ENCODE measurements at places on chromosomes 13 and 19.
A peak's percentile ranks its signal among the peaks of the same experiment; 100 is the strongest.

- no peak for DNase-seq
Observed at GRCh38 chr19:33646306-33646705, 24.6 kb downstream of the CHST8 start.

DNA sequence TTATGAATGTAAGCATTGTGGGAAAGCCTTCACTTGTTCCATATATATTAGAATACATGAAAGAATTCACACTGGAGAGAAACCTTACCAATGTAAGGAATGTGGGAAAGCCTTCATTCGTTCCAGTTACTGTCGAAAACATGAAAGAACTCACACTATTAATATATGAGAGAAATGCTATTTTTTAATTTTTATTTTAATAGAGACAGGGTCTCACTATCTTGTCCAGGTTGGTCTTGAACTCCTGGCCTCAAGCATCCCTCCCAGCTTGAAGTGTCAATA lies 7.0 kb upstream of the ZNF440 start:
- DNase-seq = no peak

- DNase-seq = no peak
Observed at GRCh38 chr19:33332248-33332647, 29.9 kb upstream of the CEBPA start.

DNA sequence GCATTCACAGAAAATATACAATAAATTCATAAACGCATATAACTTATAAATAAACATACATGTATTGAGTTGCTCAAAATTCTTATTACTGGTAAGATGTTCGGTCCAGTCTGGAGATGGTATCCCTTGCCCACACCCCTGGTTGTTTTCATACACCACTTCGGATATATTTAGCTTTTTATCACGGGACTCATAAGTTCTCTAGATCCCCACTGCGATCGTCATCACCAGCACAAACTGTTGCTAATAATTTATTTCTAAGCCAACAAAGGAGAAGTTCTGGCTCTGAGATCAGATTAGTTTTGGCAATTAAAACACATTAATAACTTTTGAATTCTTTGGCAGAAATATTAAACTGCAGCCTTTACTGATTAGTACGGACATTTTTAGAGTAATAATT lies 23.0 kb upstream of the SGCG start:
- DNase-seq = no peak

- no peak for DNase-seq
Observed at GRCh38 chr13:113917096-113917495, 53.2 kb upstream of the GAS6 start.

DNA sequence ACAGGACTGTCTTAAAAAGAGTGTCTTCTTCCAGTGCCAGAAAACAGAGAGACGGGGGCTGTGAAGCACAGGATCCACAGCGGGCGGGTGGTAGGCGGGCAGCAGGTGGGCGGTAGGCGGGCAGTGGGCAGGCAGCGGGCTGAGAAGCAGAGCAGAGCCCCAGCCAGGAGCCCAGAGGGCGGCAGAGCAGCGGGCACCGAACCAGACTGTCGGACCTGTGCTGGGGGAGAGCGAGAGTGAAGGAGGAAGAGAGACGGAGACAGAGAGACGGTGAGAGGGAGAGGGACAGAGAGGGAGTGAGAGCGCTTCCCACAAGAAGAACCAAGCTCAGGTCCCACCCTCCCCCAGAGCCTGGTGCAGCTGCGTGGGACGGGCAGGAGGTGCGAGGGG lies 30.3 kb downstream of the RASA3 start:
- DNase-seq = no peak

DNA sequence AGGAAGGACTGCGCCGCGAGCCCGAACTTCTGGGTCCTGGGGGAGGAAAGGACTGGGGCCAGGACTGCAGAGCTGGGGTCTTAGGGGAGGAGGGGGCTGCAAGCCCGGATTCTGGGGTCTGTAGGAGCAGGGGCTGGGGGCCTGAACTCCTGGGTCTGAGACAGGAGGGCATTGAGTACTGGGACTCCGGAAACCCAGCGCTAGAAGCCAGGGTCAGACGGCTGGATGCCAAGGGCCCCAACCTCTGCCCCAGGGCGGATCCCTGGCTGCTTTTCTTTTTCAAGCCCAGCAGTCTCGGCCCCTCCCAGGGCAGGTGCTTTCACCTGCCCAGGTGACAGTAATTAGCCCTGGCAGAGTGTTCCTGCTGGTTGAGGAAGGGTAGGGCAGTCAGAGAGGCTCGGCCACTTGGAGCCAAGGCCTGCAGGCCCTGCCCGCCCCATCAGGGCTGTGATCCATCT lies 2.3 kb downstream of the MYH14 start:
- no peak for DNase-seq

GRCh38 chr13:26813980-26814348 lies 53.4 kb upstream of the GPR12 start:
- DNase-seq = no peak

DNA sequence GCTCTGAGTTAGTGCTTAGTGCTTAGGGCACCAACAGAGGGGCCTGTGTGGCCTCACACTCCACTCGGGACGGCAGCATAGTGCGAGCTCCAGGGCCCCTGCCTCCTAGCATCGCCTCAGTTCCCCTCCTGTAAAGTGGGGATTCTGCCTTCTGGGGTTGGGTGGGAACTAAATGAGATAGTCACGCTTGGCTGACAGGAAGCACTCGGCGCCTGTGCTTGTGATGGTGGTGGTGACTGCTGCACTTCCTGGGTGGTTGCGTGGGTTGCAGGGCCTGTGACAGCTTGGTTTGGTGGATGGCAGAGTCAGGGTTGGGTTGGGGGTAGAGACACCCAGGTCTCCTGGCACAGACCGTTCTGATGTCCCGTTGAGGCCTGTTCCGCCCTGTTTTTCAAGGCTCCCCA lies 7.7 kb downstream of the PLEKHF1 start:
- peak; percentile 78 for DNase-seq

GRCh38 chr13:106570299-106570852 lies 2.4 kb upstream of the ARGLU1 start:
- DNase-seq = no peak

DNA sequence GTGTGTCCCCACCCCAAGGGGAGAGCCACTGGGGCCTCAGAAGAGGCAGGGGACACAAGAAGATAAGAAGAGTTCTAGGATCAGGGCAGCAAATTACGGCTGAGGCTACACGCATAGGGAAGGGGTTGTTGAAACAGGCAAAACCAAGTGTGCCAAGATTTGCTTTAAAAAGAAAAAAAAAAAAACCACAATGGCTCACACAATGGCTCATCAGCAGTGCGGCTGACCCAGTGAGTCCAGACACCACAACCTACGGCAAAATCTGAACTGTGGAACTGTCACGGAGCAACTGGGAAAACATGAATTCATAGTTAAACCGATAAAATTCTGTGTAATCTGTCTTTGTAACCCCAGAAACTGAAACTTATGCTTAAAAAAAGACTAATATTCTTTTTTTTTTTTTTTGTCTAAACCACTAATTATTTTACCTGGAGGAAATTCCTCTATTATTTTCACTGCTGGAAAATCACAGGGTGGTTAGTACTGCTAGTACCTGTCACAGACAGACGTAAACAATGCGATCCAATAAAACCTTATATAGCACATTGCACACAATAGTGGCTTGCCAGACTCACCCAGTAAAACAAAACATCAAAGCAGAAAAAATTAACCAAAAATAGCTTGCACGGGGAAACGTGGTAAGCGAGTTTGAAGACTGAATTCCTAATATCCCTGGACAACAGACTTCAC lies 325.4 kb upstream of the TSHZ3 start:
- no peak for DNase-seq

DNA sequence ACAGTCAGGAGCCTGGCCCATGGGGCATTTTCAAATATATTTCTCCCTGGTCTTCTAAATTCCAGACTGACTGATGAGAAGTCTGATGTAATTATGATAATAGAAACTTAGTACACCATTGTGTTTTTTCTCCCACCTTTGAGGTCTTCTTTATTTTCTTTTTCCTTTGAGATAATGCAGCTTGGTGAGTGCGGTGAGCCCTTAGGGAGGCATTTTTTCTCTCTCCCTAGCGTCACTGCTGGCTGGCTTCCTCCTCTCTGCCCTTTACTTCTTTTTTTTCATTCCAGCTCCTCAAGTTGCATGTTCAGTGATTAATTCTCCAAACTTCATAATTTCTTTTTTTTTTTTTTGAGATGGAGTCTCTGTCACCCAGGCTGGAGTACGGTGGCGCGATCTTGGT lies 12.8 kb upstream of the CDC42EP5 start:
- DNase-seq = no peak

- DNase-seq = peak; percentile 61
Observed at GRCh38 chr19:51531349-51532315, at the start of gene SIGLEC6. Gene SIGLEC6, minus strand, starts transcription at chr19:51531670. Its CDS starts 22 bp downstream, at chr19:51531648.

DNA sequence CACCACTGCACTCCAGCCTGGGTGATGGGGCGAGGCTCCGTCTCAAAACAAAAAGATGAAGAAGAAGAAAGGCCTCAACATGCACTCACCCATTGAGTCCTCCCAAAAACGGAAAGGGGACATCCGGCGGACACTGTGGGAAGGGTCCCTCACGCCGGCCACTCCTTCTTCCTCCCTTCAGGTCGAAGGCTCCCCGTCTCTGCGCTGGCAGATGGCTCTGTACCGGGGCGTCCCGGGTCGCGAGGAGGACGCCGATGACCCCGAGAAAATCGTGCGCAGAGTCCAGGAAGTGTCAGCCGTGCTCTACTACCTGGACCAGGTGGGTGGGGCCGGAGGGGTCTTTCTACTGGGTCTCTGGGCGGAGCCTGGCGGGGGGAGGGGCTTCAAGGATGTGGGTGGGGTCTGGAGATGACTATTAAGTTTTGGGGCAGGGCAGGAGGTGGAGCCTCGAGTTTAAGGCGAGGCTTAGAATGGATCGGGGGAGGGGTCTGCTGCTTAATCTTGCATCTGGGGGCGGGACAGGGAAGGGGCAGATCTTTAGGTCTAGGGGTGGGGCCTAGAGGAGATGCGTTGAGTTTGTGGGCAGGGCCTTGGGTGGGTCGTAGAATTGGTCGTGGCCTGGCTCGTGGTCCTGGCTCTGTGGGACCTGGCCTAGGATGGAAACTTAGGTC lies 90.2 kb downstream of the MAP4K1 start:
- DNase-seq = no peak

GRCh38 chr19:48487948-48488347 lies 18.8 kb downstream of the CYTH2 start:
- DNase-seq = no peak

- no peak for DNase-seq
Observed at GRCh38 chr13:20428666-20429644, 96.7 kb downstream of the CRYL1 start.

DNA sequence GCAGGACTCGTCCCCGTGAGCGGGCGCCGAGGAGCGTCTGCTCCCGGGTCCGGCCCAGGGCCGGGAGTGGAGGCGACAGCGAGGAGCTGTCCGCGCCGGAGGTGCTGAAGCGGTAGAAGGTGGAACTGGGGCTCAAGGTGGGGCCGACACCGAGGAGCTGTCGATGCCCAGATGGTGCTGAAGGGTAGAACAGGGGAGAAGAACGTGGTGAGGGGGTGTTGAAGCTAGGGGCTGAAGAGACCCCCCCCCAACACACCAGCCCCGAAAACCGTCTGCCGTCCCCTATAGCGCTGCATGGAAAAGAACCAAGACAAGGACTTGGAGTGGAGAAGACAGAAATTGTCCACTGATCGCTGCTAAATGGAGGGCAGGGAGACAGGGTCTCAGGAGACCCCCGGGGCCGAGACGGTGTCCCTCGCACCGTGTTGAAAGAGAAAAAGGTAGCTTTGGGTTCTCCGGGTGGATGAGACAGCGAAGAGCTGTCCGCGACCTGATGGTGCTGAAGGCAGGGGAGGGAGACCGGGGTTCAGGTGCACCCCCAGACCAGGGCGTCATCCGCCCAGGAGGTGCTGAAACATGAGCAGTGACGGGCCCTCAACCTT lies 7.1 kb upstream of the PDE4C start:
- DNase-seq = no peak

DNA sequence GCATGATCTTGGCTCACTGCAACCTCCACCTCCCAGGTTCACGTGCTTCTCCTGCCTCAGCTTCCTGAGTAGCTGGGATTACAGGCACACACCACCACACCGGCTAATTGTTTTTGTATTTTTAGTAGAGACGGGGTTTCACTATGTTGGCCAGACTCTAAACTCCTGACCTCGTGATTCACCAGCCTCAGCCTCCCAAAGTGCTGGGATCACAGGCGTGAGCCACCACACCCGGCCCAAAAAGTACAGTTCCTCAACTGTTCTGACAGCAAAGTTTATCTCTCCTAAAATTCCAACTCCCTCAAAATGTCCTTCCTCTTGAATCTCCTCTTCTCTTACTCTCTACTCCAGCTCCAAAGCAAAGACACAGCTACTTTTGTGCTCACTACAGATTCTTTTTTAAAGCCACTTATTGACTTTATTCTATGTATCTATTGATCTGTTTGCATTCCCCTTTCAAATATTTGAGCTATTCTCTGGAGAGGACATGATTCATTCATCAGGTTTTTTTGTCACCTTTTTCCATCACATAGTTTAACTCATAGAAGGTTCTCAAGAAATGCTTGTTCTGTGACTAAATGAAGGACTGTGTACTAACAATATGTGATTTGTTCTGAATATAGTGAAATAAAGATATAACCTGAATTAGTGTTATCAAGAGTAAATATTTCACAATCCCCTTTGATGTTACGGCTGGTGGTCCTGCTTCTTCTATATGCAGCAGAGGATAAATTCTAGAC lies 142.2 kb downstream of the TBC1D4 start:
- no peak for DNase-seq

GRCh38 chr19:30881930-30882329 lies 467.3 kb downstream of the TSHZ3 start:
- DNase-seq = peak; percentile 9

GRCh38 chr13:60112771-60113170 lies 51.0 kb downstream of the DIAPH3 start:
- no peak for DNase-seq

GRCh38 chr19:3132971-3133792 lies 2.7 kb upstream of the GNA15 start:
- DNase-seq = peak; percentile 16

- no peak for DNase-seq
Observed at GRCh38 chr19:34282611-34283519, 28.5 kb downstream of the GARRE1 start.

GRCh38 chr19:13401388-13401787 lies 104.9 kb downstream of the CACNA1A start:
- no peak for DNase-seq

DNA sequence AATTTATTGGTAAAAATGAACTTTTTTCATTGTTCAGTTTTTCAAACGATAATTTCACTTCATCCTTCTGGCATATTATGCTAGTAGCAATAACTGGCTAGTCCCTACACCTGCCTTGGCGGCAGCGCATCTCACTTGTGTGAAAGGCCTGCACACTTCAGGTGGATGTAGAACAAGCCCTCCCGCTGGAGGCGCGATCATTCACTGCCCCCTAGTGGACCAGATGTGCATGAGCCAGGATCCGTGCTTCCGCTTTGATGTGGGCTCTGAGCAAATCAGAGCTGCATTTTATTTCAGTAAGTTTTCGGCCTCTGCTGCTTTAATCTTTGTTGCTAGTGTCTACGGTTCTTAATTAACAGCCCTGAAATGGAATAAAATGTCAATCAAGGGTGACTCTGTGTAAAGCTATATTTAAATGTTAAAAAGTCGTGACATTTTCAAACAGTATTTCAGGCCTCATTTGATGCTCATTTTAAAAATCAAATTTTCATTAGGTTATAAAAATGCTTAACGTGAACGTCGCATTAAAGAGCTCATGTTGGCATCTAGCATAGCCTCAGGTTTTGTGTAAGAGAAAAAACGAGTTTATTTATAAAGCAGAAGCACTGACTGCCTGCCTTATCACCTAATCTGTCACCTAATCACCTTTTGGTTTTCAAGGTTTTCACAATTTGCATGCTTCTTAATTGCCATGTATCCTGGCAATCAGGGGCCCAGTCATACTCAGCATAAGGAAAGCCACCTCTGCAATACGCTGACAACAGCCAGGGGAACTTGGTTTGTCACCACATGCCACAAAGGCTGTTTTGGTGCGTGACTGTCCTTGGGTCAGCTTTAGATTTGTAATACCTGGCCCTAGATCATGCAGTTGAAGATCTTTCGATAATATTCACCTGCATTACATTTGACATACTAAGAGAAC lies 112.2 kb downstream of the TEX26 start:
- peak; percentile 61 for DNase-seq

All from NK-92 treated with Interleukin-12 subunit alpha and Interleukin-12 subunit beta, amount 100 ng/mL, for 24 hours (cell line).